Kidney tubule cell (primary cell): ENCODE measurements at places on chromosomes 6 and 20.
A peak's percentile ranks its signal among the peaks of the same experiment; 100 is the strongest.

- peak; percentile 55 for DNase-seq
Measured at GRCh38 chr6:167401525-167402194, 76.8 kb downstream of the TTLL2 start.

DNA sequence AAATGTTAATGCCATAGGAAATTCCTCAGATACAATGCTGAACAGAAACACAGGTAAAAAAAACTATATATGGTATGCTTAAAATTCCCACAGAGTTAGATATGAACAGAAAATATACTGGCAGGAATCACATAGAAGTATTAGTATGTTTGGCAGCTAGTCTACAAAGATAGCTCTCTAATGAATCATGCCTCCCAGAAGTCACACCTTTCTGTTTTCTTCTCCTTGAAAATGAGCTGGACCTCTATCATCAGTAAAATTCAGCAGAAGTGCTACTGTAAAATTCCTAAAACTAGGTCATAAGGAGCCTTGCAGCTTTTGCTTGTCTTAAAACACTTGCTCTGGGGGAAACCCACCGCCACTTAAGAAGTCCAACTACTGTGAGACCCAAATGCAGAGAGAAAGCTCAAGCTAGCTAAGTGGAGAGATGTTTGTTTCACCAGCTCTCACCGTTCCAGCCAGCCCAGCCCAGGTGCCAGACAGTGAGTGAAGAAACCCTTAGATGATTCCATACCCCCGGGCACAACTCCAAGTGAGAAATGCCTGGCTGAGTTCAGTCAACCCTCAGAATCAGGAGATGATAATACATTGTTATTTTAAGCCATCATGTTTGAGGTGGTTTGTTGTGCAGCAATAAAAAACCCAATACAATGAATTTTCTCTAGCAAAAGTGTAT lies 43.0 kb downstream of the TSPYL4 start:
- DNase-seq: peak; percentile 81

- no peak for DNase-seq
Measured at GRCh38 chr6:166925141-166925996, 31.0 kb downstream of the RNASET2 start.

- DNase-seq: no peak
Measured at GRCh38 chr6:2625581-2625980, 125.1 kb downstream of the MYLK4 start.

- DNase-seq: no peak
Measured at GRCh38 chr20:5691918-5692618, 58.1 kb upstream of the SHLD1 start.

GRCh38 chr6:26251354-26252076 lies 113.5 kb upstream of the BTN3A2 start:
- DNase-seq: peak; percentile 69

DNA sequence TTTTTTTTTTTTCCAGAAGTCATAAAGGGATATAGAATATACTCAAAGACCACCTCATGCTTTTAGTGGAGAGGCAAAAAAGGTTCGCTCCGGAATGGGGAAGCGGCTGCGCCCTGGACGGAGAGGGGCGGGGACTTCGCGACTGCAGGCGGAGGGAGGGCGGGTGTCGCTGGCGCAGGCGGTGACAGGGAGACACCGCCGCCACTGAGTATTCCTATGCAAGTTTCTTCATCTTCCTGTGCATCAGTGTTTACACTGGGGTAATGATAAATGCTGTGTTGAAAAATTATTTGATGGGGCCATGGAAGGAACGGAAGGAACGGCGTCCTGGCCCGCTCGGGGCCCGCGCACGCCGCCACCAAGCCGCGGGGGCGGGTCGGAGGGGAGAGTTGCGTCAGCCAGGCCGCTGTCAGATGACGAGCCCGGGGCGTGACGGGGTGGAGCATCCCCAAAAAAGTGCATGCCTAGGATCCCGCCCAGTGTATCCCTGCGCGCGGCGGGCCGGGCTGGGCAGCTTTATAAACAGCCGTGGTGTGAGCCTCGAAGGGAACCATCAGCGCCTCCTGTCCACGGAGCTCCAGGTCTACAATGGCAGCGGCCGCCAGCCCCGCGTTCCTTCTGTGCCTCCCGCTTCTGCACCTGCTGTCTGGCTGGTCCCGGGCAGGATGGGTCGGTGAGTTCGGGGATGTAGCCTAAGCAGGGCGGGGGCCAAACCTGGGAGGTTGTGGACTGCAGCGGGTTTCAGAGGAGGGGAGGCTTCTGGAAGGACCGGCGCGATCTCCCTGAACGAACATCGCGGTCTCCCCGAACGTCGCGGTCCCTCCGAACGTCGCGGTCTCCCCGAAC lies at the start of gene ULBP1:
ULBP1 (plus strand) TSS at position 482 of the 846 bp plus-strand sequence; CDS start at position 589, 107 bp downstream.
- peak; percentile 63 for DNase-seq

DNA sequence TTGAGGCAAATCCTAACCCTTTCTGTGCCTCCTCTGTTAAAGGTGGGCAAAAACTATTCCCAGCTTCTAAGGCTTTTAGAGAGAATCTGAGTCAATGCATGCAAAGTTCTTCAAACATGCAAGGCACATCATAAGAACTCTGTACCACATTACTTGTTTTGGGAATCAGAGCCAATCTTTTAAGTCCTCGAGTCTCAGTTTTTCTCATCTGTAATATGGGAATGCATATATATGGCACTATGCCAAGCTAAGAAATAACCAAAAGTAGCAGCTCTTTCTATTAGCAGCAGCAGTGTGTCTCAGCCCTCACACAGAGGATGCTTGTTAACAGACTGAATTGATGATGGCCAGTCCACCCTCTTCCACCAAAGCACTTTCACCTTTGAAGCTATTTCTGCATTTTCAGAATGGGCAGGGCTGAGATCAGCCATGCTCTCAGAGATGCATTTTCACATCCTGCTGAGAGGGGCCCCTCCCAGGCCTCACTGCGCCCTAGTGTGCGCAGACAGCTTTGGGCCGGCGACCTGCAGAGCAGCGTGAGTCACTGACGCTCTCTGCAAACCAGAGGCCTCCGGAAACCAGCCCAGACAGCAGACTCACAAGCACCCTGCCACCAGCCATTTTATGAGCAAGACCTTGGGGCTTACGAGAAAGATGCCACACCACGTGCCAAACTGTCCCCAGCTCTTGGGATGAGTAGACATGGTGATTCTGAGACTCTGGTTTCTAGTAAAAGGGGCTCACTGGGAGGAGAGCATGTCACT lies 138.0 kb downstream of the NFATC2 start:
- no peak for DNase-seq

- DNase-seq: no peak
Measured at GRCh38 chr20:47960769-47961541, 175.7 kb upstream of the SULF2 start.

DNA sequence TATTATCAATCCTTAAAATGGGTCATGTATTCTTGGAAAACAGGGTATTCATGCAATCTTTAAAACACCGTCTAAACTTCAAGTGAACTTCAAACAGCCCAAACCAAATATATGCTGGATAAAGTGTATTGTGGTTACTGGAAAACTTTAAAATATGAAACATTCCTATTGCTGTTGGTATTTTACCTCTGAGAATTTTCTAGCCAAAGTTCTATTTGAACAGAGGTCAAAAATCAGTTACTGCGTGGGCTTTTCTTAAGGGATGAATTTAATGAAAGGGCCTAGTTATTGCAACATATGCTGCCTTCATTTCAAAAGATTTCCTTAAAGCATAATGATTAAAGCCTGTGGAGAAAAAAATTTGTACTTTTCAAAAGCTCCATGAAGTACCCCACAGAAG lies 436.0 kb downstream of the PLCB1 start:
- DNase-seq: no peak

DNA sequence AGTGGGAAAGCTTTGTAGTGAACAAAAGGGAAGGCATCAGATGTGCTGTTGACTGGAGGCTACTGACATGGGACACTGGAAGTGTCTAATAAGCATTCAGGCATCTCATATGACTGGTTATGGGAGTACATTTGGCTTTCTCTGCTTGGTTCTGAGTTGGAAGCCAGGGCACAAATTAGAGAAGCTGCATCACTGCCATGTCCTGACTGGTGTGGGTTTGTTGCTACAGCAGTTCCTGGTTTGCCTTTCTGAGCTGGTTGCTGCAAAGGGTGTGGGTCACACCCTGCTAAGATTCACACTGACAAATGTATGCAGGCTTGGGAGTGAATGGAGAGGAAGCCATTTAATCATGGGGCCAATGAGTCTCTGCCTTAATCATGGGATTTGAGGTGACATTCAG lies 36.2 kb upstream of the NANP start:
- no peak for DNase-seq

DNA sequence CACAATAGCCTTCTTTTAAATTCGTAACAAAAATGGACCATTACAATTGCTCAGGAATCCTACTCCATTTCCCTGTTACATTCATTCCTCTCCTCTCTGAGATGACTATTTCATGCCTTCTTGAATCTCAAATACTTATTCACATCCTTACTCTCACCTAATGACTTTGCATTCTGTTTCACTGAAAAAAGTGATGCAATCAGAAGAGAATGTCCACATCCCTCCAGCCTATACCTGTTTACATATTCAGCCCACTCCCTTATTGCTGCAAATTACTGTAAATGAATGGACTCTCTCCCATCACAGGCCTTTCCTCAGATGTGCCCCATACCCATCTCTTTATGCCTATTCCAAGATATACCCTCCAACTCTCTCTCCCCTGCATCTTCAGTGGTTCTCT lies 8.6 kb downstream of the TAAR1 start:
- peak; percentile 71 for DNase-seq

DNA sequence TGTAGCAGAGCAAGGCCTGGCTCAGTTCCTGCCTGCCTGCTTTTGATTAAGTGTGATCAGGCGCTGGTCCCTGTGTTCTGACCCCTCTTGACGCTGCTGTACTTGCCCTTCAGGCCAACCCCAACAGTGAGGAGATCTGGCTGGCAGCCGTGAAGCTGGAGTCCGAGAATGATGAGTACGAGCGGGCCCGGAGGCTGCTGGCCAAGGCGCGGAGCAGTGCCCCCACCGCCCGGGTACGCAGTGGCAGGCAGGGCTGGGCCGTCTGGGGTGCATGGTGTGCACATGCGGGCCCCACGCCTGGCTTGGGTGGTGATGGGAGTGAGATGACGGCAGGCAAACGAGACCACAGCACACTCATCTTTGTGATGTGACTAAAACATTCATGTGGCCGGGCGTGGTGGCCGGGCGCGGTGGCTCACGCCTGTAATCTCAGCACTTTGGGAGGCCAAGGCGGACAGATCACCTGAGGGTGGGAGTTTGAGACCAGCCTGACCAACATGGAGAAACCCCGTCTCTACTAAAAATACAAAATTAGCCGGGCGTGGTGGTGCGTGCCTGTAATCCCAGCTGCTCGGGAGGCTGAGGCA lies 10.1 kb upstream of the C20orf204 start:
- no peak for DNase-seq

DNA sequence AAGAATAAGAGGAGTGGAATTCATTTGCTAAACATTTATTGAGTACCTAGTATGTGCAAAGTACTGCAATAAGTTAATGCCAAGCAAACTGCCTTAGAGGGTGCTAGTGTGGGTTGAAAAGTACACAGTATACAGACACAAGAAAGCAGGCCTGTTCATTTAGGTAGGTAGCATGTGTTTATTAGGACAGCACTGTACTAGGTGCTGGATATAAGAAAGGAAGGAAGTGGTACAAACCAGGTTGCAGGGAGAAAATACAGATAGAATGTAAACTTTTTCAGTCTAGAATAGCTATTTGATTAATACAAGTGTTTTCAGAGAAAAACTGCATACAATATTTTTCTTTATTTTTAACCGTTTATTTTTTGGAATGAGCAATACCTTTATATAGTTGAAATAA lies 68.1 kb downstream of the PHF20 start:
- no peak for DNase-seq

GRCh38 chr6:147941143-147941542 lies 401.5 kb upstream of the SASH1 start:
- peak; percentile 64 for DNase-seq

DNA sequence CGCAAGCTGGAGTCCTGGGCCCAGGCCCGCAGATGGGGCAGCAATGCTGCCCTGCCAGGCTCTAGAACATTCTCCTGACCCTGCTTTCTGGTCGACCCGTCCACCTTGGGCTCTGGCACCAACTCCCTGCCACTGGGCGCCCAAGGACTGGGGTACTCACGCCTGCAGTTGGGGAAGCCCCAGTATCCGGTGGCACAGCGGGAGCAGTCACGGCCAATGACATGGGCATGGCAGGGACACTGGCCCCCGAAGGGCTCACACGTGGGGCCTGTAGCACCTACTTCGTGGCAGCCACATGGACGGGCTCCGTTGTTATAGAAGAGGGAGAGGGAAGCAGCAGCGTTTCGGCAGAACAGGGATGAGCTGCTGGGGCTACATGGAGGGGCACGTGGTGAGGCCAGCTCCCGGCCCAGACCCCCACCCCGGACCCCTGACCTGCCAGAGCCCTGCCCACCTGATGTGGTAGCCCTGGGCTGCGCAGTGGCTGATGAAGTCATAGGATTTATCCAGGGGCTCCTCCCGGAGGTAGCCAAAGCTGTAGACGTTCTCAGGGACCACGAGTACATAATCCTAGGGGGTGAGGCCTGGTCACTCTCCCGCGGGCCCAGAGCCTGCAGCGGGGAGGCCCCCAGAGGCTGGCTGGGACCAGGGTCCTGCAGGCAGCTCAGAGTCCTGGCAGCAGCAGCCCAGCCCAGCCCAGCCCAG lies 26.0 kb downstream of the ADRM1 start:
- DNase-seq: no peak

DNA sequence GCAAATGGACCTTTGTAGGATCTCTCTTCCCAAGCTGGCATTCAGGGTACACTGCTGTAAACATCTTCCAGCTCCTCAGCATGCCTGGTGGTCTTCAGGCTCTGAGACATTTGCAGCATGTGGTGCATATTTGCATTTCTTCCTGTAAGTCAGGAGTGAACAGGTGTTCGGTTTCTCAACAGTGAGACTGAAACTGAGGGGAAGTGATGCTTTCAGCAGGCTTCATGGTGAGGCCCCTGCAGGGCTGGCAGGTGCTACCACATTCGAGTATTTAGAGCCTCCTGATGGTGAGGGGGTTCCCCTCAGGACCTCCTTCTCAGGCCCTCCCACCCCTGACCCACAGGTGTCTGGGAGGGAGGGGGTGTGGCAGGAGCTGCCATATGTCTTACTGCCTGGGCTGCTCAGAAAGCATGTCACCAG lies 15.1 kb downstream of the MYBL2 start:
- no peak for DNase-seq

DNA sequence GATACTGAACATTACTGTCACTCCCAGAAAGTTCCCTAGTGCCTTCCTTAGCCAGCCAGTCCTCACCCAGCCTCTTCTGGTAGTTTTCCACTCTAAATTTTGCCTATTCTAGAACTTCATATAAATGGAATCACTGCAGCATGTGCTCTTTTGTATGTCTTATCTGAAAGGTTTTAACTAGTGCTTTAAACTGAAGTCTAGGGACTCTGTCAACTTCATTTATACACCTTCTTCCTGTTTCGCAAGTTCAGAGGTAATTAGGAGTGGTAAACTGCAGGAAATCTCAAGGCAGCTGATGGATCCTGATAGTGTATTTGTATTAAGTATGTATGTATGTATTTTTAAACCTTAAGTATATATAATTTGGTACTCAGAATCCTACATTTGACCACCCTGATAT lies 94.3 kb downstream of the TCP11 start:
- no peak for DNase-seq

- no peak for DNase-seq
Measured at GRCh38 chr20:62045529-62046285, 20.0 kb downstream of the TAF4 start.

GRCh38 chr6:1552296-1552761 lies 57.4 kb upstream of the FOXC1 start:
- peak; percentile 36 for DNase-seq
